RWPE1 (cell line): ENCODE measurements at places on chromosomes 1 and 21.

GRCh38 chr21:32090956-32091355, 187.9 kb downstream of the MIS18A start:
- DNase-seq = no peak

DNA sequence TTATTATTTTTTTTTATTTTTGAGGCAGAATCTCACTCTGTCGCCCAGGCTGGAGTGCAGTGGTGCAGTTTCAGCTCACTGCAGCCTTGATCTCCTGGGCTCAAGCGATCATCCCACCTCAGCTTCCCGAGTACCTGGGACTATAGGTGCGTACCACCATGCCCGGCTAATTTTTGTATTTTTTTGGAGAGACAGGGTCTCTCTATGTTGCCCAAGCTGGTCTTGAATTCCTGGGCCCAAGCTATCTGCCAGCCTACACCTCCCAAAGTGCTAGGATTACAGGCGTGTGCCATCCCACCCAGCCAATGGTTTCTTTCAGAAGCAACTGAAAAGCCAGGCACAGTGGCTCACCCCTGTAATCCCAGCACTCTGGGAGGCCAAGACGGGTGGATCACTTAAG, 2.3 kb downstream of the KRTCAP2 start:
- DNase-seq = no peak

DNA sequence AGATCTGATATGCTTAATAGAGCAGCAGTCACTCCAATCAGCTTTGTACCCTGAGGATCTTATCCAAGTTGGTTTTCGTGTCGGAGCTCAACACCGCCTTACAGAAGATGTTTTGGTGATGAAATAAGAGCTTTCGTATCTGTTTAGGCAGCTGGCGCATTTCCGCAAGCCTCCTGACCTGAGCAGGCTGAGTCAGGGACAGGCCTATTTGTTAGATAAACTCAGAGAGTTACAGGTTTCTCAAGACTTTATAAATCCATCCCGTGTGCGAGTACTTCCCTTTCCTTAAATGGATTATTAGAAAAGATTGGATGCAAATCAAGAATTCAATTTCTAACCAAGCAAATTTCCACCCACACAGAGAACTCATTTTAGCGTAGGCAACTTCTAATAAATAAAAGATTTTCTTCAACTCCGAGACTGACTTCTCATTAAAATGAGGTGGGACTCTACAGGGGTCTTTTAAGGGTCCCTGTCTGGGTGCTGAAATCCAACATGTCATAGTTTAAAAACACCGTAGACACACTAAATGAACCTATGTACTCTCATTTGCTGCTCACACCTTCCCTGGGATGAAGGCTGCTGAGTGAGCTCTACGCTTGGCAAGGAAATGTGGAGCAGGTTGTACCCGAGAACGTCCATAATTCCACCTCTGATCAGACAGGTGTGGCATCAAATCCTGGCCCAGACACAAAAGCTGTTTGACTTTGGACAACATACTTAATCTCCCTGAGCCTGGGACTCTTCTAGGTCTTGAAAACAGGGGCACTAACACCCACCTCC, 106.9 kb upstream of the F3 start:
- DNase-seq = peak; percentile 91

DNA sequence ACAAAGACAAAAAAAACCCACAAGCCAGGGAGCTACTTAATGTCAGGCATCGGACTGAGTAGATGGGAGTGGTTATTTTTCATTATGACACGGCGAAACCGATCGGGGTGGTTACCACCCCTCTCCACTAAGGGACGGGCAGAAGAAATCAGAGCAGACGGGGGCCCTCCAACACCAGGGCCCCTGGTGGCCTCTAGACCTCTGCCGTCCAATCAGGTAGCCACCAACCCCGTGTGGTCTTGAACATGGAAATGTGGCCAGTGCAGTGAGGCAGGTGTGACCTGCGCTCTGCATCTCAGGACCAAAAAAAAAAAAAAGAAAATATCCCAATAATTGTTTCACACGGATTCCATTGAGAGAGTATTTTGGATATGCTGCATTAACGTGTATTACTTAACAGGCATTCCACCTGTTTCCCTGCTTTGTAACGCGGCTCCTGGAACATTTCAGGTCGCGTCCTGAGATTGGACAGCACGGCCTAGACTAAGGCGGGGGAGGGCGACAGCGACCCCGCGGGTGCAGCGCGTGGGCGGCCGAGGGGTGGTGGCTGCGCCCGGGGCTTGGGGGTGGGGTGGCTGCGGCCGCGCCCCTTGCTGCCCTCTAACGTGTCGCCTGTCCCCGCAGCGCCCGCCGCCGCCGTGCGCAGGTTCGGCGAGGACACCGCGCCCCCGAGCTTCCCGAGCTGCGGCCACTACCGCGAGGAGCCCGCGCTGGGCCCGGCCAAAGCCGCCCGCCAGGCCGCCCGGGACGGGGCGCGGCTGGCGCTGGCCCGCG, 48.3 kb downstream of the SIM2 start:
- no peak for DNase-seq

GRCh38 chr1:170562646-170563338, 30.8 kb downstream of the GORAB start:
- peak; percentile 90 for DNase-seq

DNA sequence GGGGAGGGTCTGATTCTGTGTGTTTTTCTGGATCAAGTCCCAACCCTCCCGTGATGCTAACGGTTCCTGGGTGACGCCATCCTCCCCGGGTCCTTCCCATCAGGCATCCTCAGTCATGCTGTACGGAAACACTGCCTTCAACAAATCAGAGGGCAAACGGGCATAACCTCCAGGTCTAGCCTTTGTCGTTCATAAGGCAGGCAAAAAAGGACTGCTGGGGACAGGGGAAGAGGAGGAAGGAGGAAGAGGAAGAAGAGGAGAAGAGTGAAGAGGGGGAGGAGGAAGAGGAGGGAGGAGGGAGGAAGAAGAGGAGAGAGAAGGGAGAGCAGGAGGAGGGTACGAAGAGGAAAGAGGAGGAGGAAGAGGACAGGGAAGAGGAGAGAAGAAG, 84.4 kb downstream of the ITPKB start:
- DNase-seq = no peak

DNA sequence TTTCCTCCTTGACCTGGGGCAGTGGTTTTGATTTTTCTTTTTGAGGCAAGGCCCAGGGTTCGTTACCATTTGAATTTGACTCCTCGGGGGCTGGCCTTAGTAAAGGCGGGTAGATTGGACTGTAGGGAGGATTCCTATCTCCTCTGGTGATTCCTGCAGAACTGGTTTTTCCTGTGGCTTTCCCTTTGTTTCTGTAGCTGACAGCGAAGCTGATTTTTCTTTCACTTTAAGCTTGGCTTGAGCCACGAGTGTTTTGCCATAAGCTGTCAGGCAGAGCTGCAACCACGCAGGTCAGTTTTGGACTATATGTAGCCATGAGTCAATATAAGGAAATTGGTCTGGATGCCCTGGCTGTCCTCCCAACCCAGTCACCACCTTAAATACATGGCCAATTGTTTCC, 28.7 kb upstream of the KCNJ15 start:
- peak; percentile 33 for DNase-seq

DNA sequence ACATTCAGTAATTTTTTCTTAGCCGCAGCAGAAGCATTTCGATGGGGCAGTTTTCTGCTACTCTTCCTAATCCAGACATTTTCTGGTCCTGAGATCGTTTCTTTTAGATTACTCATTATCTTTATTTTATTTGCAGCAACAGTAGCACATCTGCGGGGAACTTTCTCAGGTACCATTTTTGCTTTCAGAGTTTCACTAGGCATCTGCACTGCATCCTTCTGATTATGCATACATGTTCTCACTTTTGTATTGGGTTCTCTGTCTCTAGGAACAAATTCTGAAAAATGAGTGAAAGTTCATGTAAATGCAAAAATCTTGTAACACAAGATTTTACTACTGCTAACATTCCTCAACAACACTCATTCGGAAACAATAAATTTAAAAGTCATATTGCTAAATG, 3.9 kb upstream of the PSMG1 start:
- no peak for DNase-seq

- DNase-seq = no peak
These were observed 31.2 kb upstream of the CNN3 start for GRCh38 chr1:94958081-94958480.

- no peak for DNase-seq
These were observed 36.8 kb upstream of the AHCYL1 start for GRCh38 chr1:109947582-109948284.

DNA sequence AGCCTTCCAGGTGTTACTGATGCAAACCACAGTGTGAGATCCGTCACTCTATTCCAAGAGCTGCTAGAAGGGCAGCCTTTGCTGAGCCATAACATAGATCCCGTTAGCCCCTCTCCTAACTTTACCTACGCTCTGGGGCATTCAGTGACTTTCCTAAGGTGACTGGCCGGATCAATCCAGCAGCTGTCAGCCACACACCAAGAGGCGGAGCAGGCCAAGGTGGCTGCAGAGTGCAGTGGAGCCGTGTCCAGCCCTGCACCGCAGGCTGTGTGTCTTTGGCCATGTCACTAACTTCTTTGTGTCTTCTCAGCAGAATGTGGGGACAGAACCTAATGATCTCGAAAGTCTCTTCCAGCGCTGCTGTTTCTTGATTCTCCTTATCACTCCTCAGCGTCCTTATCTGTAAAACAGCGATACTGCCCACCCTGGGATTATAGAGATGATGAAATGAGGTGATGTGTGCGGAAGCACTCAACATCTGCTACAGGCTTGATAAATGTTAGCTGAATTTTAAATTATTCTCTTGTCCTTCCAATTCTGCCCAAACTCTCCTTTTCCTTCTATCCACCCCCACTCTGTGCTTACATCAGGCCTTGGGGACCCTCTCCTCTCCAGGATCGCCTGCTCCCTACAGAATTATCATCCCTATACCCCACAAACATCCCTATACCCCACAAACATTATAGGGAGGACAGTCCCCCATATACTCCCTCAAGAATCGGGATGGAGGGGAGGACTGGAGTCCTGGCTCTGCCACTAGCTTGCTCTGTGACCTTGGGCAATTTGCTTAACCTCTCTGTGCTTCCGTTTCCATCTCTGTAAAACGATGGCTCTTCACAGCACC, 25.8 kb upstream of the LRRN2 start:
- DNase-seq = no peak

DNA sequence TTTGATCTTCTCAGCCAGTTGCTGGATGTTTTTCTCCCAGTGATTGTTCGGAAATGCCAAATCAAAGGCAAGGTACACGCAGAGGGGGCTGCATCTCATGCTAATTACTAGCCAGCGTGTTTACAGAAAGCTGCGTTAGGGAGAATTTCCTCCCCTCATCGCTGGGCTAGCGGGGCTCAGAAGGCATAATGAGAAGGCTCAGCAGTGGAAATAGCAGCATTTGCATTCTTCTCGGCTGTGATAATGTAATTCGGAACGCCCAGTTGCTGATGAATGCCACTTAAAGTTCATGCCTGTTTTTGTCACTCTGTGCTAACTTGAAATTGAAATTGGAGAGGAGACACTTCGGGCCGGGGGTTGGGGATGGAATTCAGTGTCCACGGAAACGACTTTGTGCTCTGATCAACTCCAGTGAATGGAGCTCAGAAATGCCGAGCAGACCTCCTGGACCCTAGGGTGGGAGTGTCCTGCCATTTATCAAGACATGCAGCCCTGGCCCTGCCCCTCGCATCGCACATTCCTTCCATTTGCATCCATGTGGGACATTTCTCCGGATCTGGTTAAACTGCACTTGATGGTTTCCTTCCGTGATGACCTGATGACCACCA, 313.4 kb upstream of the C1orf174 start:
- DNase-seq = no peak

DNA sequence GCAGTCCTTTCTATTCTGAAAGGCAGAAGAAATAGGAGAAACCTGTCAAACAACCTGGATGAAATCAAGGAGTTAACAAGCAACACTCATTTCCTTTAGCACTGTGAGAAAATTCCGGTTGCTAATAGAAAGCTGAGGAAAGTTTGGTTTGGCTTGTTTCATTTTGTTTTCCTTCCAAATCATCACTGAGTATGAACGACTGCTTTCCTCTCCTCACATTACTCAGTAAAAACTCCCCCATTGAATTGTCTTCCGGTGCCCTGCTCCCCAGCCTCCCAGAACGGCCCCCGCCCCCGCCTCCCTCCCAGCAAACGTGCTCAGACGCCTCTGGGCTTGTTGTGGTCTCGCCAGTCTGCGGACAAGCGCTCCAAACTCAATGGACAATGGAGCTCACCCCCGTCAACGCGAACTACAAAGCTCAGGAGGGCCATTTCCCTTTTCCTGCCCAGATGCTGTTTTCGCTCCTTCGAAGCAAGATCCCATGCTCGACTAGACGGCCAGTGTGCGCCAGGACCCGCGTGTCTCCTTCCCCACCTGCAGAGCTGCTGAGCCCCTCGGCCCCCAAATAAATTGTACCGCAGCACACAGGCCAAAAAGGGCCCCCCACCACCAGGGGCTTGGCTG, 747 bp downstream of the STX6 start:
- DNase-seq = peak; percentile 87

DNA sequence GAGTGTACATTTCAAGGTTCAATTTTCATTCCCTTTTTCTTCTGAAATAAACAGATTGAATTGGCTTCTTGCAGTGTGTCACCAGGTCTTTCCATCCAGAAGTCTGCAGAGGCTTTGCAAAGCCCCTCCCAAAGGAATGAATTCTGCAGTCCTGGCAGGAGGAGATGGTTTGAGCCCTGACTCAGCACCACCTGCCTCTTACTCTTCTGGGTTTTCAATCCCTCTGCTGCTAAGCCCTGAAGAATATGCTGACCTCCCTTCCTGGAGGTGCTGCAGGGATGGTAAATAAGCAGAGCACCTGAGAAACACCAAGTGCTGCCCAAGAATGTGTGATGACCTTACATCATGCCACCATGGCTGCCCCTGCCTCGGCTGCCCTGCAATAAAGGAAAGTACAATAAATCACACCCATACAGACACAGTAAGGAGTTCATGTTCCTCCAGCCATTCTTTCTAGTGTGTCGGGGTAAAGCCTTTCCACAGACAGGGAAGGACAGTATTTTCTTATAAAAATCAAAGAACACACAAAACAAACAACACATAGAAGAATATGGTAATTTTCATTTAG, 209.2 kb downstream of the ZNF326 start:
- DNase-seq = no peak

- DNase-seq = peak; percentile 96
These were observed at the start of gene SHC1 for GRCh38 chr1:154970631-154971340. Gene SHC1 (minus strand): TSS chr1:154970747. CDS start chr1:154970526, 221 bp downstream.

- DNase-seq = no peak
These were observed 18.2 kb downstream of the CRYZ start for GRCh38 chr1:74714429-74715235.

DNA sequence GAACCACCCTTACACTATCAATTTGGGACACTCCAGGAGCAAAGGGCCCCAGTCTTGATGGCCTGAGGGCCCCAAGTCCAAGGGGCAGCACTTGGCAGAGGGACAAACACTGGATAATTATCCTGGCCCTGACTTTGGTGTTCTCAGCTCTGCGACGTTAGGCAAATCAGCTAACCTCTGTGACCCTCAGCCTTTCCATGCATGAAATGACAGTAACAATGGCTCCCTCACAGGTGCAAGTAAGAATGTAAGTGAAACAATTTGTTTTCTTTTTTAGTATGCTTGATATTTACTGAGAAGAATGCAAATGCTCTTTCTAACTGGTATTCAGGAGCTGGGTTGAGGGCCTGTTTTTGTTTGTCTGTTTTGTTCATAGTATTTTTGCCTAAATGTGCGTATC, 61.6 kb upstream of the PRDX6 start:
- DNase-seq = no peak

DNA sequence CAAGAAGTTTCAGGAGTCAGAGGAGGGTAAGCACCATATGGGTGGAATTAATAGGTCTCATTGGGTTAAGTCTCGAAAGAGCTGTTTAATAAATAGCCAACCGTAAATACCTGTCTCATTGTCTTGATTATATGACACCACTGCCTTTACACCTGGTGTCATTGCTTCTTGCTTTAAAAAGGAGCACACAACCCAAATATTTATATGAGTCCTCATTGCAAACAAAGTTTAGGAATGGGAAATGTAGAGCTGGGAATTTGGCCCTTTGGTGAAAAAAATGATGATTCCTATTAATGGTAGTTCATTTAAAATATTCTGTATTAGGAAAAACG, 2.1 kb downstream of the BACH1 start:
- no peak for DNase-seq
